ENCODE measurements at places on chromosomes 11 and 22.

DNA sequence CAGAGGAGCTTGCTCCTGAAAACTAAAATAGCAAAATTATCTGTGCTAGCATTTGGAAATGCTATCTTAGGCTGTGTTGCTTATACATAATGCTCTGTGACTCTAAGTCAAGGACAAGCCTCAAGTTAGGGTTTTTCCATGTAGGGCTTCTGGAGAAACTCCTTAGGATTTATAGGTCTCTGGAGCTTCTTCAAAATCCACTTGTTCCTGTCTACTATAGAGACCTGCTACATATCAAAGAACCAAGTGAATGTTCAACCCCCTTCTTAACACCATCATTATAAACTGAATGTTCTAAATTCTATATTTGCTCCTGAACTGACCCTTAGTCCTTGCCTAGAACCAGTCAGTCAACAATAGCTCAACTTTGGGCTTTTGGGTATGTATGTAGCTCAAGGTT, 523.1 kb upstream of the CCDC90B start:
- no peak for DNase-seq

DNA sequence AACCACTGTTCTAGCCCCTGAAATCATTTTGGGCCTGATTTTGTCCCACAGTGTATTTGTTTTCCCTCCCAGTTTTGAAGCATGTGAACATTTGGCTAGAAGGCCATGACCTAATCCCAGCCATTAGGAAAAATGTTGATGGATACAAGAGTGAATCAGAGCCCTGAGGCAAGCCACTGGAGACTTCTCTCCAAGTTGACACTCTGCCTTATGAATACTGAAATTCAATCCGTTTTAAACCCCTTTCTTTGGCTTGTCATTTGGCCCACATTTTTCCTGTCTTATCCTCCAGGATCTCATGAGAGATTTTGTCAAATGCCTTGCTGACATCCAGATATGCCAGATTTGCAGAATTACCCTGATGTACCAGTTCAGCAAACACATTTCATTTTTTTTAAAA, 158.8 kb downstream of the FAT3 start:
- DNase-seq, result no peak

- no peak for DNase-seq
Measured at GRCh38 chr11:119350302-119350701, 3.8 kb upstream of the MFRP start.

- no peak for DNase-seq
Measured at GRCh38 chr22:42303396-42304323, 33.2 kb upstream of the TCF20 start.

DNA sequence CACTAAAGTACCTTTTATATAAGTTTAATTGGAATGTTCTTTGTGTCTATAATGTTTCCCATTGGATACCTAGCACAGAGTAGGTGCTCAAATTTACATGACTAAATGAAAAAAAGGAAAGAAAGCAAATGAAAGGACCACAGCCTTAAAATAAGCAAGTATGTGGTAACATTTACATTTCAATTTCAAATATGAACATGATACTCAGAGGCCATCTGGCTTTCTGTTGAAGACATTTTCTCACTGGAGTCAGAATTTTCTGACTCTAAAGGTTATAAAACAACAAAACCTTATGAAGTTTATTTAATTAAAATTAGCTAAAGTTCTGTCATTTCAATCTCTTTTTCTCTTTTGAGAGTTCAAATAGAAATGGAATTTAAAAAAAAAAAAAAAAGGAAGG, 904 bp upstream of the ANGPTL5 start:
- DNase-seq, result no peak

GRCh38 chr11:24312464-24313238, 184.2 kb upstream of the LUZP2 start:
- no peak for DNase-seq

GRCh38 chr22:45881524-45881875, 95.5 kb downstream of the WNT7B start:
- DNase-seq, result no peak

- peak; percentile 71 for DNase-seq
Measured at GRCh38 chr22:38415561-38416321, 39.3 kb downstream of the KCNJ4 start.

DNA sequence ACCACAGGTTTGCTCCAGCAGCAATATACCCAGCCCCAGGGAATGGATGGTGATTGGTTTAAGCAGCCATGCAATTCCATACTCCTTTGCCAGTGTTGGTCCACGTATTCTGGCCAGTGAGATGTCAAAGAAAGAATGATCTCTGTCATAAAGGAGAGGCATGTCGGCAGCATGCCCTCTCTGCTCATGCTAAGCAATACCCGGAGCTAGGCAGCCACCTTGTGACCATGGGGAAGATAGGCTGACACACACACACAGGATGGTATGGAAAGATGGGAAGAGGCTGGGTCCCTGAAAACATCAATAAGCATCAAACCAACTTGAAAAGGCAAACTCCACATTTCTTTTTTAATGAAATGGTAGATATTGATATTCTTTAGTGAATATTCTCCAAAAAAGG, 5.1 kb downstream of the ABCC8 start:
- DNase-seq, result no peak

DNA sequence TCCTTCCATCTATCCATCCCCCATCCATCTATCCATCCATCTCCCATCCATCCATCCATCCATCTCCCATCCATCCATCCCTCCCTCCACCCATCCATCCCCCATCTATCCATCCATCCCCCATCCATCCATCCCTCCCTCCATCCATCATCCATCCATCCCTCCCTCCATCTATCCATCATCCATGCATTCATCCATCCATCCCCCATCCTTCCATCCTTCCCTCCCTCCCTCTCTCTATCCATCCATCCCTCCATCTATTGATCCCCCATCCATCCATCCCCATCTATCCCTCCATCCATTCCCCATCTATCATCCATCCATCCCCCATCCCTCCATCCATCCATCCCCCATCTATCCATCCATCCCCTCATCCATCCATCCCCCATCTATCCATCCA, 96.7 kb downstream of the MPPED1 start:
- DNase-seq, result no peak

GRCh38 chr11:41978945-41979344, 519.5 kb upstream of the LRRC4C start:
- DNase-seq, result no peak

DNA sequence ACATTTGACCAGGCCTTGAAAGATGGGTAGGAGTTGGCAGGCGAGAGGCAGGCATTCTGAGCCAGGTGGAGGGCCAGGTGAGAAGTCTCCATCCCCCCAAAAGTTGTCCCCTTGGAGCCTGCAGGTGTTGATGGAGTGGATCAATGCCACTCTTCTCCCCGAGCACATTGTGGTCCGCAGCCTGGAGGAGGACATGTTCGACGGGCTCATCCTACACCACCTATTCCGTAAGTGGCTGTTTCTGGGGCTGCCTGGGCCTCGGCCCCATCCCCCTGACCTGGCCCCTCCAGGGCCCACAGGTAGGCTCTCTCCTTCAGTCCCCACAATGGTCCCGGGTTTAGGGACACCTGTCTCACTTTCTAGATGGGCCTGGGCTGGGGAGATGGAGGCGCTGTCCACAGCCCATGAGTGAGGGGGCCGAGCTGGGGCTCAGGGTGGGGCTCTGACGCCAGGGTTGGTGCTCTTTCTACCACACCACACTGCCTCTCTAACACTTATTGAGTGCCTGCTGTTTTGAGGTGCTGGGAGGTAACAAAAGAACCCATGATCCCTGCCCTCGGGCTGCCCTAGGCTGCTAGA, 7.0 kb downstream of the PARVG start:
- no peak for DNase-seq

DNA sequence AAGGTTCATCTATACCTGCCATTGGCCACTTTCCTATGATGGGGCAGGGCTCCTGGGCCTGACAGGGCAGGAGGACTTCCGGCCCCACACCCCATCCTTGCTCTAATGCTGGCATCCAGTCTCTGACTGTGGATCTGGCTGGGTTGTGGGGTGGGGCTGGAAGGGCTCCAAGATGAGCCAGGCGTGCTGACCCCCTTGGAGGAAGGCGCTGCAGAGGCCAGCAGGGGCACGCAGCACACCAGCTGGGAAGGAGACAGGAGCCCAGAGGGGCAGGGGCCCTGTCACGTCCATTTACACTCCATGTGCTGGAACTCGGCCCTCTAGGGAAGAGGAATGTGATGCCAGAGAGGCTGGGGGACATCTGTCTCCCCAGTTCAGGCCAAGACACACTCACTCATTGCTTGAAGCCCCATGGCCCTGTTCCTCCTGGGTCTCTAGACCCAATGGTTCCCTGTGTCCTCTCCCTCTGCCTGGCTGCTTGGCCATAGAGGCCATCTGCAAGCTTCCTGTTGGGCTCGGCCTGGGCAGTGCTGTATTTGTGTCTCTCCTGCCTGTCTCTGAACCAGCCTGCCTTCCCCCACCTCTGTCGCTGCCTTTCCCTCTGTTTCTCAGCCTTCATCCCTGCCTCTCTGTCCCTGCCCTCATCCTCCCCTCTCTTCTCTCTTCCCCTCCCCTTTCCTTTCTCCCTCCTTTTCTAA, 67.5 kb upstream of the NECTIN1 start:
- DNase-seq, result no peak

GRCh38 chr11:3840870-3841425, at the start of gene RHOG:
Gene RHOG (minus strand): TSS chr11:3840959. CDS start chr11:3828138, 12,821 bp downstream.
- peak; percentile 92 for DNase-seq

DNA sequence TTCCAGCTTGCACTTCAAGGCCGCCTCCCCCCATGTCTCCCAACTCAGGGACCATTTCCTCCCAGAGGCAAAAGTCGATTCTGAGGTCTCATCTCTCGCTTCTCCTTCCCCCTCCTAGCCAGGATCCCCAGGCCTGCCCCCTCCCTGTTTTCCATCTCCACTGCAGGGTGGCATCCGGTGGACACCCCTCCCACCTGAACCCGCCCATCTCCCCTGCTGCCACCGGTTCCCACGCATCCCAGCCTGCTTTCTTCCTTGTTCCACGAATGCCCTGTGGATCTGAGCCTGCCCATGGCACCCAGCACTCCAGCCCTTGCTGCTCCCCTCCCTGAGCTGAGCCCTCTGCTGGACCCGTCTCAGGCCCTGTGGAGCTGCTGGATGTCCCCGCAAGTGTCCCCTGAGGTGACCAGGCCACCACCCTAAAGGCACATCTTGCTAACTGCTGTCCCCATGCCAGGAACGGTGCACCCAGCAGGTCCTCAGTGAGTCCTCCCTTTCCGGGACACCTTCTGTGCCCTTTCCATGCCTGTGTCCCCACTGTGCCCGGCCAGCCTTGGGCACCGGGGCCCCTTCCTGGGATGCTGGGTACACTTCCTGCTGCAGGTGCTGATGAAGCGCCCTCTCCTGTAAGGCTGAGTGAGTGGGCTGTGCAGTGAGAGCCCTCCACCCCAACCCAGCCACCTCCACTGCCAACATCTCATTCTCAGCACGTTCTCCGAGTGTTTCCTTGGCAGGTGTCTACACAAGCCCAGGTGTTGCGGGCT, 936 bp downstream of the IL17REL start:
- DNase-seq, result no peak

GRCh38 chr11:118048472-118049370, 28.2 kb upstream of the TMPRSS4 start:
- DNase-seq, result no peak

- DNase-seq, result no peak
Measured at GRCh38 chr11:71498091-71498490, 29.0 kb upstream of the KRTAP5-7 start.

DNA sequence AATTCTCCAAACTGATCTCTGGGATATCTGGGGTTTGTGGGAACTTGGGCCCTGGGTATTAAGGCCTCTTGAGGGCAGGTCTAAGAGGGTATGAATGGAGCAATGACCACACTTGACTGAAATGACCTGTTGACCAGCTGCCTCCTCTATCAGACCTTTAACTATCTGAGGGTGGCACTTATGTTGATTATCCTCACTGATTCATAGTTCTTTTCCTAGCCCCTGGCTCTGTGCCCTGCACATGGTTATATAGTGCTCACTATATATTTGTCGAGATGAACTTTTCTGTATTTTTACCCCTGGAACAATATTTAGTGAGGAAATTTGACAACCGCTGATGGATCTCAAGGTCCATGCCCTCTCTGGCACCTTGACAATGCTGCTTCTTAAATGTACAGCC, 305.5 kb upstream of the PLET1 start:
- no peak for DNase-seq

- DNase-seq, result peak; percentile 28
Measured at GRCh38 chr11:103806130-103806895, 230.1 kb upstream of the DDI1 start.

DNA sequence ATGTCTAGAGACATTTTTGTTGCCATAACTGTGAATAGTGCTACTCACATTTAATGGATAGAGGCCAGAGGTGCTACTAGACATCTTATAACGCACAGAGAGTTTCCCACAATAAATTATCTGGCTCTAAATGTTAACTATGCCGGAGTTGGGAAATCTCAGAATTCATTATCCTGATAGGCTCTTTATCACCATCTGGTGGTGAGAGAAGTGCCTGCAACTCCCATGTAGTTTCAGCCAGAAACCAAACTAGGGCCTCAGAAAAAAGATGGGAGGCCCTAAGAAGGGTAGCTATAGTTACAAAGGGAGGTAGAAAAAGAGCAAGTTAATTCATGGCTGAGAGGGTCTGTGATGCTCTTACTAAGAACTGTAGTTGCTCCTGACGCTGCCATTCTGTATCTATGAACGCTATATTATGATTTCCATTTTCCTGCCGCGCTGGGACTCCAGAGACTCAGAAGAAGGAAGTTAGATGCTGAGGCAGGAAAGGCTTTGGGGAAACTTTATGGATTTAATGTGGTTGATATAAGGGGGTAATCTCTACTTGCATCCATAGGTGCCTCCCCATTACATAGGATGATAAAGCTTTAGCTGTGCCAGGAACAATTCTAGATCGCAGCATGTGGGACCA, 22.9 kb upstream of the MRPL17 start:
- no peak for DNase-seq

Measured in heart left ventricle (tissue), 16 donors.